ENCODE measurements at places on chromosomes 1 and 21.

DNA sequence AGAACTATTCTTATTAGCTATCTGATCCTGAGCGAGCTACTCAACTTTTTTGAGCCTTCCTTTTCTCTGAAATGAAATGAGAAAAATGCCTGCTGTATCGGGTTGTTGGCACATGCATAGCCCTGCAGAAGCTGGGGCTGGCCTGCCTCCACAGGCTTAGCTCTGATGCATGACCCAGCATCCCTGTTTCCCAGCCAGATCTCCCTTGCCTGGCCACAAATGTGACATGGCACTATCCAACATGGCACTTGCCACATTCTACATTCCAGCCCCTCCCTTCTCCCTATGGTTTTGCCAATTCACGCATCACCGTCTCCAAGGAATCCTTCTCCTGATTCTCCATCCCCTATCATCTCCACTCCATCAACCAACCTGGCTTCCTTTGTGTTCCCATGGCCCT lies 13.8 kb downstream of the RNU5D-1 start:
- DNase-seq, result no peak

- no peak for DNase-seq
Measured at GRCh38 chr1:242212401-242212800, 213.5 kb upstream of the MAP1LC3C start.

DNA sequence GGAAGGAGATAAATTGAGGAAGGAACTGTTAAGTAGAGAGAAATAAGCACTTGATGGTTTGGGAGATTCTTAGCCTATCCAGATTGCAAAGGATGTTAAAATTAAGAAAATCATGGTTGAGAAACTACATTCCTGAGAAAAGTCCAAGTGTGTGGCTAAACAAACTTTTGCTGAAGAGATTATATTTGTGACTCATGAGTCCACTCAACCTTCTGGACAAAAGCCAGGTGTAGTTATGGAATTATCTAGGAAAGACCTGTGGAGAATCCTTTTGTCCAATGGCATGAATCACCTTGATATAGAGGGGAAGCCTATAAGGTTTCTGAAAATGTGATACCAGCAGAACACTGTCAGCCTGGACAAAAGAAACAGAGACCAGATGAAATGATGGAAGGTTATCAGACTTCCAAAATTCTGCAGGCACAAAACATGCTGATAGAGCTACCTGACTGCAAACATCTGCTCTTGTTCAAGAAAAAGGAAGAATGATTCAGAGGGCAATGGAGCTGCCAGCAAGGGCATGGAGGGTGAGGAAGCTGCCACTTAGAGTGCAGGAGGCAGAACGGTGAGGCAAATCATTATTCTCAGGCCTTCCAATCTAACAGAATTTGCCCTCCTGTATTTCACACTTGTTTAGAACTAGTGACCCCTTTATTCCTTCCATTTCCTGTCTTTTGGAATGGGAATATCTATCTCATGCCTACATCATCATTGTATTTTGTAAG lies 300.6 kb upstream of the PRMT6 start:
- no peak for DNase-seq

GRCh38 chr1:76868916-76869315 lies 1.6 kb downstream of the ST6GALNAC5 start:
- DNase-seq, result no peak

- DNase-seq, result no peak
Measured at GRCh38 chr1:224106568-224107281, 7.2 kb upstream of the FBXO28 start.

DNA sequence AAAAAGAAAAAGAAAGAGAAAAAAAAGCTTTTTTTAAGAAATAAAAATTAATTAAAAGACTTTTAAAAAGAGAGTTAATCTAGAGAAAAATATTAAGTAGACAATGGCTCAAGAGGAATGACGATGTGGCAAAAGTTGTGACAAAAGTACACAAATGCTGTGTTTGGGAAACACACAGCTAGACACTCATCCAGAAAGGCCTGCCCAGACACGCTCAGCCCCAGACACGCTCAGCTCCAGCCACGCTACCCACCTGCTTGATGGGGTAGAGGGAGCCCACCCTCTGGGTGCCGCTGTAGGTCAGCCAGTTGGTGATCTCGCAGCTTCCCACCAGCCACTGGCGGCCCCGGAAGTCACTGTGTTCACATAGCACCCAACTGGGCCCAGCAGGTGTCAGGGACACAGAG lies 10.2 kb downstream of the CD52 start:
- no peak for DNase-seq

- no peak for DNase-seq
Measured at GRCh38 chr1:222557574-222557973, 9.7 kb upstream of the HHIPL2 start.

DNA sequence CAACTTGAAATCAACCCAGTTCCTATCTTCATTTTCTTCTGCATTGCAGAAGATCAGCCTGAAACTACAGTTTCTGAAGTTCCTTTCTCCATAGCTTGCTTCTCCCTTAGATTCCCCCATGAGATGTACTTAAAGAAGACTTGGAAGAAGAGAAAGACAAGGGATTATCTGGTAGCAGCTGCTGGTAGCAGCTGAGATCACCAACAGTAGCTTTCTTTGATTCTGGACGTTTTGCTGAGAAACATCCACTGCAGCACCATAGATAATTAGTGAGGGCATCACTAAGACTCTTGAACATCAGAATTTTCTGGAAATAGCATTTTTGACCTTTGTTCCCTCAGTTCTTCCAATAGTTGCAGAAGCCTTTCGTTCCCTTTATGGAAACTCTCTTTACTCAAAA lies 465 bp upstream of the CFHR3 start:
- no peak for DNase-seq

DNA sequence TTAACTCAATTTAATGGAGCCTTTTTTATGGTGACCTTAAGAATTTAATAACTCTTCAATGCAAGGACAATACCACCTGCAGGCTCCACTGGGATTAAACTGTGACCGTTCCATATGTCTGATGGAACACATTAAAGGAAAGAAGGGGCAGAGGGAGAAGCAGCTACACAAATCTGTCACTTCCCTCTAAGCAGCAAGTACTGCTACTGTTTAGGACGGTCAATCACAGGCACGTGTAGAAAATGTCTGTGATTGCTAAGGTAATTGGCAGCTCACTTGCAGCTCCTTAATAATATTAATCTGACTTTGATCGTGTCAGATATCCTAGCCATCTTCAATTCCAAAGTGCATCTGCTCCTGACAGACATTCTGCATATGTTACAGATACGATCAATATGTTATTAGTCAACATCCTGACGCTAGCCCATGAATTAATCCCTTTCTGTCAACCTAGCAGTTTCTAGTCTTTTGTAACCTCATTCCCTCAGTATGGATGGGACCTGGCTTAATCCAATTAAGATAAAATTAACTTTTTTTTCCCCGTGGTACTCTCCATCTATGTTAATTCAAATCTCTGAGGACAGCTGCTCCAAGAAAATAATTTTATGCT lies 1012.4 kb downstream of the AMY1C start:
- DNase-seq, result no peak

- DNase-seq, result no peak
Measured at GRCh38 chr21:44294391-44295162, 5.3 kb upstream of the PFKL start.

- no peak for DNase-seq
Measured at GRCh38 chr1:39680751-39681150, 8.8 kb upstream of the NT5C1A start.

DNA sequence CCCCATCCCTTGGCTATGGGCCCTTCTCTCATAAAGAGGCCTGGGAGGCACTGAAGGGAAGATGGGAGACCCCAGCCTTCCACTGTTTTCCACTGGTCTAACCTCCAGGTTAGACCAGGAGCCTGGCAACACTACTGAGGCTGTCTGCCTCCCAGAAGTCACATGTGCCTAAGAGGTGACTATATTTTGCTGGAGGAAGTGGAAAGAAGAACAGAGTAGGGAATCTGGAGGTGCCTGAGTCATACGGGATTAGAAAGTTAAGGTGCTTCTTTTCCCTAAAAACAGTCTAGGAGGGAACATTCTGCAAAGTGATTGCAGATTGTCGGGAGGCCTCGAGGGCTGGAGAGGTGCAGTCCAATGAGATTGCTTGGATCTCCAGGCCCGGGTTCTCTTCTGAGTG lies 4.6 kb downstream of the NFASC start:
- no peak for DNase-seq

DNA sequence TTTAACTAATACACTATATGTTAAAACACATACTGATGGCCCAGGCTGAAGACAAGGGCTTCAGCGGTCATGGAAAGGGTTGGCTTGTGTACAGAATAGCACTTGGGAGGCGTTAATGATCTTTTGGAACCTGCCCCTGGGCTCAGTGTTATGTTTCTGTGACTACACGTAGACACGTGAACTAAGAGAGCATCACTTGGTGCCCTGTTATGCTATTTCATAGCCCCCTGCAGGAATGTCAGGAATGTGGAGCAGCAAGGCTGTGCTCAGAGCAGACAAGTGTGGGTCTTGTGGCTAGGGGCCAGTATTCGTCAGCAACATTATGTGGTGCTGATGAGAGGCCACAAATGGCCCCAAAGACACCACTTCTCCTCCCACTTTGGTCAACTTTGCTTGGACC lies 132.4 kb downstream of the MAP3K21 start:
- DNase-seq, result no peak

GRCh38 chr1:44103270-44104131 lies 15.1 kb upstream of the KLF17 start:
- DNase-seq, result no peak

DNA sequence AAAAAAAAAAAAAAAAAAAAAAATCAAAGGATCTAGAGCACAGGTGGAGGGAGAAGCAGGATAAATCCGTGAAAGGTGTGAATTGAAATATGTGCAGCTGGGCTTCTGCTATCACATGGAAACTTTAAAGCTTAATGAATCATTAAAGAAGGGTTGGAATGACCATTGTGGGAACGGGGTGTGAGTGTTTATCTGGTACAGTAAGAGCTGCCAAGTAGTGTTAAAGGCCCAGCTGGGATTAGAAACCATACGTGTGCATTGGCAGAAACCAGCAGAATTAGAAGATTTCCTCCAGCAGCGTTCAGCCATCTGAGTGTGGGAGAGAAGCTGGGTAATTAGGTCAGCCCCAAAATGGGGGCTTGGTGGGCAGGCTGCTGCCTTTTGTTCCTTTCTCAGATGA lies 13.5 kb downstream of the FALEC start:
- DNase-seq, result no peak

DNA sequence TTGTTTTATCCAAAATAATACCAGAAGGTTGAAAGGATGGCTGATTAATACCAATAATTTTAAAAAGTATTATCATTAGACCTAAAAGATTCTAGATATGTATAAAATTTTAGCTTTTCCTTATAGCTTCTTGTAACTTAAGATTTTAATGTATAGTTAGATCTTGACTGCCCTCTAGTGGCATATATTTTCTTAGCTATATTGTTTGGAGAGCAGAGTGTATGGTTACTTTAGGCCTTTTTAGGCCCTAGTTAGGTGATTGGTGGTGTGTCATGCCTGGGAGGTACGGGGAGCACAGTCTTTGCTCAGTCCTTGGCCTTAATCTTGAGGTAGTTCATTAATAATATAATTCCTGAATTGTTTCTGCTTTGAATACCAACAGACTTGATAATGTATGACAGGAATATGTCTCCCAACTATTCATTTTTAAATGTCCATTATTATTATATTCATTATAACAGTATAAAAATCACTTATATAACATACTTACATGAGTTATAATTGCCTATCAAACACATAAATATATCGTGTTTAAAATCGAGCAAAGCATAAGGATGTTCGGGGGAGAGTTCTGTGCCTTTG lies 328.4 kb downstream of the ZP4 start:
- DNase-seq, result no peak
